ENCODE measurements at places on chromosomes 11 and 22.

DNA sequence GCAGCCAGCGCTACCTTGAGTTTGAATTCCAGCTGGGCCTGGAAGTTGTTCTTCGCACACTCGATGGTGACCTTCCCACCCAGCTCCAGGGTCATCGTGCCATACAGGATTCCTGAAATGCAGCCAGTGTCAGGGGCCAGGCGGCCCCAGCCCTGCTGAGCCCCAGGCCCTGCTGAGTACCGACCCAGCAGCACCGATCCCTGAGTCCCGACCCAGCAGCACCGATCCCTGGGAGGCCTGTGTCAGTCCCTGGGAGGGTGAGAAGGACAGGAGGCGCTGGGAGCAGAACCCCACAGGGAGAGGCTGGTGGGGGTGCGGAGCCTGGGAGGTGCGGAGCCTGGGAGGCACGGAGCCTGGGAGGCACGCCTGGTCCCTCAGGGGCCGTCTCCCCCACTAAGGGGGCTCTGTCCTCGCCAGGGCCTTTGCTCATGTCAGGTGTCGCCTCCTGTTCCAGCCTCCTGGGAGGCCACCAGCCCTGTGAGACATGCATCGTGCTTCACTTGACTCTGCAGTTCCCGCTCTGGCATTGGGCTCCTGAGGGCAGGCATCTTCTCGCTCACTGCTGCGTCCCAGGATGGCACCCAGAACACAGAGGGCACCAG lies 37.1 kb upstream of the CARS1 start:
- DNase-seq, result no peak

- DNase-seq, result no peak
Measured at GRCh38 chr11:38543986-38544385, 1946.0 kb upstream of the RAG2 start.

DNA sequence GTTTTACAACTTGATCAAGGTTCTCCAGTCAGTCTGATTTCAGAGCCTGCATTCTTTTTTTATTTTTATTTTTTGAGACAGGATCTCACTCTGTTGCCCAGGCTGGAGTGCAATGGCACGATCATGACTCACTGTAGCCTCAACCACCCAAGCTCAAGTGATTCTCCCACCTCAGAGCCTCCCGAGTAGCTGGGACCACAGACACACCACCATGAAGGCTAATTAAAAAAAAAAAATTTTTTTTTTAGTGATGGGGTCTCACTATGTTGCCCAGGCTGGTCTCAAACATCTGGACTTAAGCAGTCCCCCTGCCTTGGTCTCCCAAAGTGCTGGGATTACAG lies 117.2 kb upstream of the NAV2 start:
- DNase-seq, result no peak

DNA sequence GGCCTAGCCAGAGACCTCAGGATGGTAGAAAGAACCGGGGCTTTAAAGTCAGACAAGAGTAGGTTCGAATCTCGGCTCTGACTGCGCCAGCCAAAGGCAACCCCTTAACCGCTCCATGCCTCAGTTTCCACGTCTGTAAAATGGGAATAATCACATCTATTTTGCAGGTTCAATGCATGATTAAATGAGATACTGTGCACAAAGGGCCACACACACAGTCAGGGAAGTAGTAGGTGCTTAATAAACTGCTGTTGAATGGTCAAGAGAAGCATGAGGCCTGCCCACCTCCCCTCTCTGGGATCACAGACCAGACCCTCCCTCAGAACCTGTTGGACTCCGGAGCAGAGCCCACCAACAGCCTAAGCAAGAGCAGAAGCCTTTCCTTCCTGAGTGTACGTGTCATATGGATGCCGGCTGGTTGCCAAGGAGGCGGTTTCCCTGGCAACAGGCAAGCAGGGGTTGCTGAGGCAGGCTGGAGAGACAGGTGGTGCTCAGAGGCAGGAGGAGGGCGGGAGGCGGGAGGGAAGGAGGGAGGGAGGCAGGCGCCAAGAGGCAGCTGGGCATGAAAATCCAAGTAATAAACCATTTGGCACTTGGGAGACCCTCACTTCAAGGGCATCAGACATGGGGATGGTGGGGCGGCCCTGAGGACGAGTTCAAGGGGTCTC lies 43.9 kb downstream of the NFAM1 start:
- DNase-seq, result no peak

DNA sequence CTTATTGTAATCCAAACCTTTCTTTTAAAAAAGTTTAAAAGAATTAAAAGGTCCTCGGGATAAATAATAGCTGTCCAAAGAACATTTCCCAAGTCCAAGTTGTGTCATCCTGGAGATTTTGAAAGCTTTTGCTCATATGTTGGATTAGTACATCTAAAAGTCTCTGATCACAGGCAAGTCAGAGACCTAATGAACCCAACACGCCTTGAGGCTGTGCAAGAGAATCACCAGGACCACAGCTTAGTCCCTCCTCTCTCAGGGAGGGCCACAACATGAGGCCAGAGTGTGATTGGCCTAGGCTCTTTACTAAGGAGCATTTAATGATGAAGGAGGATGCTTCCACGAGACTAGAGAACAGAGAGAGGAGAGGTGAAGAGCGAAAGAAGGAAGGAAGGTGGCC lies 98.7 kb upstream of the OR5AK2 start:
- DNase-seq, result no peak

- DNase-seq, result no peak
Measured at GRCh38 chr11:91350931-91351330, 873.7 kb upstream of the FAT3 start.
